ENCODE measurements at places on chromosomes 5 and 9.

- DNase-seq: no peak
Measured at GRCh38 chr9:84828046-84828445, 158.5 kb downstream of the NTRK2 start.

DNA sequence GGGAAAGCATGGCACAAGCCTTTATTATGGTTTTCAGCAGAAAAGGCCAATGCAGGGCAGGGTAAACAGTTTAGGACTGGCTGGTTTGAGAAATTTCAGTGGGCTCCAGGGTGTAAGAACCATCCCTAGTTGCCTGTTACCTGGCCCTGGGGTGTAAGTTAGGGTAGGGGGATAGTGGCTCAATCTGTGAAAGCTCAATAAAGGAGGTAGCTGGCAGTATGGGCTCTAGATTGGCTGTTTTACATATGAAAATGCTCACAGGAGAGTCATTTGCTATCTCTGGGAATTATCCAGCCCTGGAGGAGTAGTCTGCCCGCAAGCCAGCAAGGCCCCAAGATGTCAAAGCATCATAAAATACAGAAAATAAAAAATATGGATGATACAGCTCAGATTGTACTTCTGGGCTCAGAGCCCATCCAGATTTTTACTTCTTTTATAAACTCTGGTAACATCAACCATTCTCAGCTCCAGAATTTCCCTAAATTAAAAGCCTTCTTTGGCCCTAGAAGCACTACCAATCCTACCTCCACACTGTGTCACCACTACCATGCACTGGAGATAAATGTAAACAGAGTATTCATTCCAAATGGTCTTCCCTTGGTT is 31.1 kb downstream of the SSBP2 start:
- DNase-seq: no peak

DNA sequence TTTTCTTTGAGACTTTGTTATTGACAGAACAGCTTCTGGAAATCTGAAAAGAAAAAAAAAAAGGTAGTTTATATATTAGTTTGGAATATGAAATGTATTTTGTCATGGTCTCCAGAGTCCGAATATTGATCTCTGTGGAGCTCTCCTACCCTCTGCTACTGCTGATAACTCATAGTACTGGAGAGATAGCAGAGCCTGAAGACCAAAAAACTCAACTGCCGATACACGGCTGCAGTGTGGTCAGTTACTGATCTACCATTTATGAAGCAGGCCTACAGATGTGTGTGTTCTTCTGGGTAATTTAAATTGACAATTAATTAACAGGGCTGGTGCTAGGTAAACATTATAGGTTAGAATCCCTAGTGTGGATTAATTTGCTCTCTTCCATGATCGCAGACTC is 3.8 kb upstream of the FAM120A start:
- DNase-seq: no peak

DNA sequence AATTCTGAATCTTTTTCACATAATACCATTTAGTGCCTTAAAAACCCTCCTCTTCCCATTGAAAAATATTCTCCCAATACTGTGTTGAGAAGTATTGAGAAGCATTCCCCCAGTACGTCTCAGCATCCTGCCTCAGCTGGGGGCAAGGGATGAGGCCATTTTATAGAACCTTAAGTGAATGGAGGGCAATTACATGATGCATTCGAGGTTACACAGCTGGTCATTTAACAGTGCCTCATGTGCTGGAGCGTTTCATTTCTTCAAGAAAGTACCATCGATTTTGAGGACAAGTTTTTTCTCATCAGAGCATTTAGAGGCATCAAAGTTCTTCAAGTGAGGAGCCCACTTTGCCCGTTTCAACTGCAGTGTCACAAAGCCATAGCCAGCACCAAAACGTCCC is 135.6 kb downstream of the DOCK2 start:
- DNase-seq: no peak

GRCh38 chr9:92605224-92605623 is 64.7 kb downstream of the IPPK start:
- DNase-seq: no peak

GRCh38 chr5:6814816-6815215 is 101.6 kb downstream of the TENT4A start:
- no peak for DNase-seq

DNA sequence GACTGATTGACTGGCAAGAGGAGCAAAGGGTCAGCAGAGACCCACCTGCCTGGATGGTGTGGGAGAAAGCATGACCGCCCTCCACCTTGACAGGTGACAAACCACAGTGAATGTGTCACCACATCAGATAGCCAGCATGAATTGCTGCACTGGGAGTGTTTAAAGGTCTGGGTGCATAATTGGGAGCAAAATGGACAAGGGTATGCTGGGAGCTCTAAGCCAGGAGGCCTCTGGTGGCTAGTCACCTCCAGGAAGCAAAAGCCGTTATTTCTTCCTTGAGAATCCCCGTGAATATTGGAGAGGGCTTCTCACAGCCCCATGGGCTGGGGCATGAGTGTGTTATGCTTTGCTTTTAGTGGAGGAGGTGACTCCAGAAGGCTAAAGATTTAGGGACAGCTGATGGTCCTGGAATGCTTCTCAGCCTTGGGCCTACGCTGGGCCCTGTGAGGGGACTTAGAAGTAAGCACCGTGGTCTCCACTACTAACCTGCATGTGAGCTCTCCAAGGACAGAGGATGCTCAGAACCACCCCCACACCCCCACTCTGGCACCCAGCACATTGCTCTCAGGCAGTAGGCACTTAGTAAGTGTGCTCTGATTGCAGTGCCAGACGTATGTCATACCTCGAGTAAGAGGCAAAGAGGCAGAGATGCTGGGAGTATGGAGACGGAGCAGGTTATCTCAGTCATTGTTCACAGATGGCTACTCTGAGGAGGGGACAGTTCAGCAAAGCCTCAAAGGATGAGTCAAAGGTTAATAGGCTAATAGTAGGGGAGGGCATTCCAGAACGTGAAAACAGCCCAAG is 9.1 kb upstream of the IRF1 start:
- DNase-seq: no peak

DNA sequence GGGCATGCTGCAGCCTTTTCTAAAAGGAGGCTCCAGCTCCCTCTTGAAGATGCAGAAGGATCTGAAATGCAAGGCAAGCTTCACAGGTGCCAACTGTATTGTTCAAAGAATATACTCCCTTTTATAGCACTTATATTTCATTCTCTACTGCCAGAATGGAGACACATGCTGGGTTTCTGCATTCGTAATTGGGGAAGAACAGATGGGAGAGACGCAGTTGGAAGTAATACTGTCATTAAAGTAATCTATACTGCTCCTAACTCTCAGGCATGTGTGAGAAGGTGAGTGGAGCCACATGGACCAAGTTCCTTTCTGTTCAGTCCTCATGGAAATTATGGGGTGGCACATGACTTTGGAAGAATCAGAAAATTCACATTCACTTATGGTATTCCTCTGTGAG is 226.4 kb downstream of the TRIM32 start:
- DNase-seq: no peak

GRCh38 chr9:128294142-128294541 is 18.1 kb downstream of the SWI5 start:
- no peak for DNase-seq

- no peak for DNase-seq
Measured at GRCh38 chr5:138663009-138663408, 87.8 kb upstream of the HSPA9 start.

GRCh38 chr5:68962757-68963484 is 130.9 kb upstream of the SLC30A5 start:
- no peak for DNase-seq

DNA sequence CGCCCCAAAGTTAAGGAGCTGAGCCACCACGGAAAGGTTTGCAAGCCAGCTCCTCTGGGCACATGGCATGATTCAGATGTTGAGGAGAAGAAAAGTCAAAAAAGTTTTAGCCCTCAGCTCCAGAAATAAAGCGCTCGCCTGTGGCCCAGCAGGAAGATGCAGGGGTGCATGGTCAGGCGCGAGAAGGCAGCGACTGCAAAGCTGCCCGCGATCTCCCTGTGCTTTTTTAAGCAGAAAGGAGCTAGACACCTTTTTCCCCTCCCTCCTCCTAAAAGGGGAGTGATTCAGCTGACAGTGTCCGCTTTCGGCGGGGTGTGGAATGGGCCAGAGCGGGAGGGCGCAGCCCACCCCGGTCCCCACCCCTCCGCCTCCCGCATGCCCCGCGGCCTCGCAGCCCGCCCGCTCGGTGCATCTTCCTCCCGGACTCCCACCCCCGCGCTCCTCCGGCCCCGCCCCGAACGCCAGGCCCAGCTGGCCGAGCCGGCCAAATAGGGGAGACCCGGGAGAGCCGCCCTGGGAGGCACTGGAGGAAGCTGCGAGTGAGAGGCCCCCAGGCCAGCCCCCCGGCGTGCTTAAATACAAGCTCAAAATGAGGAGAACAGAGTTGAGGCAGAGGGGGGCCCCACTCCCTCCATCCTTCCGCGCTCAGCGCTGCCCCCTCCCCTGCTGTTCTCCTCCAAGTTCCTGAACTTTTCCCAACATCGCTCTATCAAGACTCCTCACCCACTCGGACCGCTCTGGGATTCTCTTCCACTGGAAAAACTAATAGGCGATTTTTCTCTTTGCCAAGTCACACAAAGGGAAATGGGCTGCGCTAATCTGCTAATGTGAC is at the start of gene ADAMTS12:
TSS of gene ADAMTS12 (minus strand) at position 203 of the 832 bp plus-strand sequence. CDS start at position 69, 134 bp downstream.
- no peak for DNase-seq

DNA sequence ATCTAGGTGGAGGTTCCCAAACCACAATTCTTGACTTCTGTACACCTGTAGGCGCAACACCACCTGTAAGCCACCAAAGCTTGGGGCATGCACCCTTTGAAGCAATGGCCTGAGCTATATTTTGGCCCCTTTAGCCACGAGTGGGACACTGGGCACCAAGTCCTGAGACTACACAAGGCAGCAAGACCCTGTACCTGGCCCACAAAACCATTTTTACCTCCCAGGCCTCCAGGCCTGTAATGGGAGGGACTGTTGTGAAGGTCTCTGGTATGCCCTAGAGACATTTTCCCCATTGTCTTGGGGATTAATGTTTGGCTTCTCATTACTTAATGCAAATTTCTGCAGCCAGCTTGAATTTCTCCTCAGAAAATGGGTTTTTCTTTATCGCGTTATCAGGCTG is 24.6 kb upstream of the FAM151B start:
- no peak for DNase-seq

- no peak for DNase-seq
Measured at GRCh38 chr5:173232499-173233346, 2.3 kb downstream of the NKX2-5 start.

GRCh38 chr5:149693021-149693420 is 37.1 kb upstream of the PPARGC1B start:
- DNase-seq: no peak

- DNase-seq: no peak
Measured at GRCh38 chr5:122766130-122766529, 8.8 kb upstream of the SNX2 start.

DNA sequence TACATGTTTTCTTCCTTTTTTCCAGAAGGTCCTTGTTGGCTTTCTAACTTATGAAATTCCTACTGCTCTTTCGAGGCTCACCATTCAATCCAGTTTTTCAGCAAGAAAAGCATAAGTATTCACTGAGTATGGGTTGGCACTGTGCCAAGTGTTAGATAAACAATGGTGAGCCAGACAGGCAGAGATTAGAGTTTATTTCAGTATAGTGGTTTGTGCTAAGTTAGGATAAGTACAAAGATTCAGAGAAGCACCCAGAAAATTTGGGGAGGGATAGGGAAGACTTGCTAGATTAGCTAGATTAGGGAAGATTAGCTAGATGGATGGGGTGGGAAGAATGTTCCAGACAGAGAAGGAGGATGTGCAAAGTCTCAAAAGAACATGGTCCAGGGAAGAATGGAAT is 122.9 kb downstream of the OXCT1 start:
- no peak for DNase-seq
